Vagina (tissue), 2 donors: ENCODE measurements at places on chromosomes 7 and 10.

- H3K27me3 ChIP-seq = no peaks in the 10 kb centered on the region
- H3K36me3 ChIP-seq = no peaks in the 10 kb centered on the region
Observed at GRCh38 chr7:92641921-92642511, 51.8 kb upstream of the FAM133B start.

DNA sequence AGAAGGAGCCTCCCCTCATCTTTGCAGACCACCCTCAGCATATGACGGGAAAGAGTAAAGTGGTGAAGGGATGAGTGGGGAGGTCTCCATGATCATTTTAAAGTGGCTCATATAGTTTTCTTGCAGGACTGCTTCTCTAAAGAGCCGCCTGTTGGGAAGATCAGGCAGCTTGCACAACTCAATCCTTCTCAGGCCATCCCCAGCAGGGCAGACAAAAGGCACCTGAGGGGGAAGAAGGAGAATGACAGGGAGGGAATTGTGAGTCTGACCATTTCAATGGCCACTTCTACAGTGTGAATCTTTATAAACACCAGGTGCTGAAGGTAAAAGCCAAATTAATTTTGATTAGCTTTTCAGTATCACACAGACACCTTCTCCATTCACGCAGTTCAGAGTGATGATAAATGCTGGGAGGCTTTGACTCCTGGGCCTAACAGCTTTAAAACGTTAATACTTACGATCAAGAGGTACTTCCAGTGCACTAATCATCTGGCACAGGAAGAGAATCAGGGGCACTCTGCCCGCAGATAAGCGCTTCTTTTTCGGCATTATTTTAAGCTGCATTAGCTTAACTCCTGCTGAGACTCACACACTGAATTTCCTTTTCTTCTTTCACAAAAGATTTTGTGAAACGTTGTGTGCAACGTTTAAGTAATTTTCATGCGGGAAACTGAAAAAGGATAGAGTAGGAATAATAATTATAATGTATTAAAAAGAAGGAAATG, 109.5 kb upstream of the LAMB4 start:
- H3K4me1 ChIP-seq = no peaks in the 10 kb centered on the region
- H3K36me3 ChIP-seq = no peaks in the 10 kb centered on the region
- DNase-seq = no peak
- H3K27me3 ChIP-seq = no peaks in the 10 kb centered on the region
- H3K4me3 ChIP-seq = no peak overlapping the region
- no peak overlapping the region for H3K27ac ChIP-seq

GRCh38 chr10:1938317-1938716, 201.0 kb upstream of the ADARB2 start:
- no peak overlapping the region for H3K27ac ChIP-seq
- H3K4me1 ChIP-seq = no peaks in the 10 kb centered on the region
- no peak overlapping the region for H3K4me3 ChIP-seq
- no peaks in the 10 kb centered on the region for H3K36me3 ChIP-seq

DNA sequence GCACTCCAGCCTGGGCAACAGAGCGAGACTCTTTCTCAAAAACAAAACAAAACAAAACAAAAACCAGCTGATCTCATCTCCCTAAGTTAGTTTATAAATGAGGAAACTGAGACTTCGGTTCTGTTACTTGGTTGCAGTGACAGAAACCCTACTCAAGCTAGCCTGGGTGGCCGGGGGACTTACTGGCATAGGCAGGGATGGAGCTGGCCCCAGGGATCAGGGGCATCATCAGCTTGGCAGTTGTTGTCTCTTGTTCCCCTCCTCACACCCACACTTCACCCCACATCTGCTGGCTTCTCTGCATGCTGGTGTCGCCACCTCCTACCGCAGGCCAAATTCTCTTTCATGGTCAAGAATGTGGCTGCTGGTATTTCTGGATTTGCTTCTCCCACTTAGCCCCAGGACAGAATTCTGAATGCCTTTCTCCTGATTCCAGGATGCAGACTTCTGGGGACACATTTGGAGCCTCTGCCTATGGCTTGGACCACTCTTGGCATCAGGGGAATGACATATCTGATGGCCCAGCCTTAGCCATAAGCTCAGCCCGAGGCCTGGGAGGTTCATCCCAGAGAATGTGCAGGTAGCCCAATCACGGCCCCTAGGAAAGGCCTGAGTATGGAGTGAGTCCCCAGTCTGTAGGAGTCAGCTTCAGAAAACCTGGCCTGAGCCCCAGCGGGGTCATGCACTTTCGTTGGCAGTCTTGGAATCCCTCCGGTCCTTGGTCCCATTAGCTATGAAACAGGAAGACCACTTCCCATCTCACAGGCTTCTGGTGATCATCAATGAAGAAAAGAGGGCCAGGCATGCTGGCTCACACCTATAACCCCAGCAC, 41.6 kb upstream of the CTBP2 start:
- no peaks in the 10 kb centered on the region for H3K4me1 ChIP-seq
- no peaks in the 10 kb centered on the region for H3K36me3 ChIP-seq
- no peak overlapping the region for H3K27ac ChIP-seq
- H3K27me3 ChIP-seq = no peaks in the 10 kb centered on the region
- no peak for DNase-seq
- H3K4me3 ChIP-seq = no peak overlapping the region

- H3K27ac ChIP-seq = no peak overlapping the region
- H3K27me3 ChIP-seq = no peaks in the 10 kb centered on the region
- no peaks in the 10 kb centered on the region for H3K36me3 ChIP-seq
- DNase-seq = no peak
- H3K4me3 ChIP-seq = no peak overlapping the region
- no peaks in the 10 kb centered on the region for H3K4me1 ChIP-seq
Observed at GRCh38 chr7:14835384-14835783, 67.2 kb downstream of the DGKB start.

GRCh38 chr7:3200504-3200903, 100.5 kb upstream of the SDK1 start:
- no peak for DNase-seq
- no peaks in the 10 kb centered on the region for H3K4me1 ChIP-seq
- H3K27ac ChIP-seq = no peak overlapping the region
- H3K4me3 ChIP-seq = no peak overlapping the region

DNA sequence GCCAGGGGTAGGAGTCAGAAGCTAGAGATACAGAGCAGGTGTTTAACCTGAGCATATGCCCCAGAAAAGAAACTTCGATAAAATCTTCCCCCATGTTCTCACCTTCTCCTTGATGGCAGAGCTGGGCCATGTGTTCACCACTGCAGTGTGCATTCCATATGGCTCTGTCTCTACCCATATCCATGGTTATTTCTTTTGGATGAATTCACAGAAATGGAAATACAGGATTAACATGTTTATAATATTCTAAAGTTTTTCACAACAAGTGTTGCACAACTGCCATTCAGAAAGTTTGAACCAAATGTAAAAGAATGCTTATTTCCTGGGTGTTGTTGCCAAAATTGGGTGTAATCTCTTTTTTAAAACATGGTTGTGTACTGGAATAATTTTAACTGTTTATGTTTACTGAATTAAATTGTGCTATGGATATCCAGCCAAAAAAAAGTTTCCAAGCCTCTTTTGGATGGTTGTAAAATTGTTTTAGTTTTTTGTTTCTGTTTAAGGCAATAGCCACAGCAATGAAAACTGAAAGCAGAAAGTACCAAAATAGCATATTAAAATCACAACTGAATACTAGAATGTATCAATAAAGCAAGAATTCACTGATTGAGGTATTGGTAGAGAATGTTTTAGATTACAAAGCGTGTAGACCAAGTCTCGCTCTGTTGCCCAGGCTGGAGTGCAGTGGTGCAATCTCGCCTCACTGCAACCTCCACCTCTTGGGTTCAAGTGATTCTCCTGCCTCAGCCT, 19.9 kb upstream of the CCNY start:
- no peaks in the 10 kb centered on the region for H3K4me1 ChIP-seq
- no peak overlapping the region for H3K4me3 ChIP-seq
- H3K27ac ChIP-seq = no peak overlapping the region
- peaks cover 6% of the 10 kb centered on the region for H3K36me3 ChIP-seq

- no peaks in the 10 kb centered on the region for H3K36me3 ChIP-seq
- H3K4me3 ChIP-seq = no peak overlapping the region
- H3K4me1 ChIP-seq = peaks cover 9% of the 10 kb centered on the region
Observed at GRCh38 chr10:121243609-121244241, 354.5 kb downstream of the FGFR2 start.

- DNase-seq = no peak
- H3K36me3 ChIP-seq = no peaks in the 10 kb centered on the region
- H3K27me3 ChIP-seq = no peaks in the 10 kb centered on the region
- no peak overlapping the region for H3K4me3 ChIP-seq
- no peak overlapping the region for H3K27ac ChIP-seq
- H3K4me1 ChIP-seq = peaks cover 19% of the 10 kb centered on the region
Observed at GRCh38 chr7:102061354-102061945, 225.2 kb upstream of the SH2B2 start.

DNA sequence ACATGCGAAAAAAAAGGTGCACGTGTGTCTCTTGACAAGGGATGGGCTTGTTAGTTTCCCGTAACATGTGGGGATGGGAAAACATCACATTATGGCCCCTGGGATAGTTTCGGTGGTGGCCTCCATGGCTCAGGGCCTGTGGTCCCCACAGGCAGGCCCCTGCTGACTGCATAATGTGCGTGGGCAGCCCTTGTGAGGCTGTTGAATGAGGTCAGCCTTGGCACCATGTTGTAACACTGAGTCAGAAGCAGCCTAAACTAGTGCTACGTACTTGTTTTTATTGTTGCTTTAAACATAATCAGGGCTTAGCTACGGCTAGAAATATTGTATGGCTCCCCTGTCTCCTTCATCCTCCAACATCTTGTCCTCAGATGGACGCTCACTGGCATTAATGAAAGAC, 80.6 kb downstream of the BEND7 start:
- peaks cover 10% of the 10 kb centered on the region for H3K36me3 ChIP-seq
- H3K4me1 ChIP-seq = no peaks in the 10 kb centered on the region
- no peak overlapping the region for H3K4me3 ChIP-seq
- H3K27ac ChIP-seq = no peak overlapping the region
- no peaks in the 10 kb centered on the region for H3K27me3 ChIP-seq

- no peak overlapping the region for H3K27ac ChIP-seq
- peak; percentile 70 for DNase-seq
- H3K4me3 ChIP-seq = peak overlapping the region; percentile 9
- H3K27me3 ChIP-seq = peaks cover 23% of the 10 kb centered on the region
- peaks cover 38% of the 10 kb centered on the region for H3K4me1 ChIP-seq
- H3K36me3 ChIP-seq = no peaks in the 10 kb centered on the region
Observed at GRCh38 chr10:8044908-8045725, 9.4 kb upstream of the GATA3 start.

GRCh38 chr10:624605-625332, 64.7 kb downstream of the DIP2C start:
- H3K4me3 ChIP-seq = peak overlapping the region; percentile 18
- no peaks in the 10 kb centered on the region for H3K36me3 ChIP-seq
- peaks cover 50% of the 10 kb centered on the region for H3K4me1 ChIP-seq
- DNase-seq = no peak
- peak overlapping the region; percentile 72 for H3K27ac ChIP-seq
- H3K27me3 ChIP-seq = no peaks in the 10 kb centered on the region

DNA sequence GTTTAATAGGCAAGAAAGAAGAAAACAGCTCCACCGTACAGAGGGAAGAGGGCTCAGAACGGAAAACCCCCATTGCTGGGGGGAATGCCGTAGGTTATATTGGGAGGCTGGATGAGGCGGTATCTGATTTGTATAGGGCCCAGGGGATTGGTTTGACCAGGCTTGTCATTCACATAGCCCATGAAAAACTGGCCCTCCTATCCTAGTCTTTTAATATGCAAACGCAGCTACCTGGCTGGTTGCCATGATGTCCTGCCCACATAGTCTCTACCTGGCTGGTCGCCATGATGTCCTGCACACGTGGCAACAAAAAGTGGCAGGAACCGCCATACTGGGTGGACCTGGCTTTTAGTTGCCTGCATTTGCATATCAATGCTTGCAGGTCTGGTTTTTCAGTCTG, 84.7 kb downstream of the AUTS2 start:
- no peak overlapping the region for H3K4me3 ChIP-seq
- peaks cover 14% of the 10 kb centered on the region for H3K4me1 ChIP-seq
- no peak overlapping the region for H3K27ac ChIP-seq
- DNase-seq = no peak

DNA sequence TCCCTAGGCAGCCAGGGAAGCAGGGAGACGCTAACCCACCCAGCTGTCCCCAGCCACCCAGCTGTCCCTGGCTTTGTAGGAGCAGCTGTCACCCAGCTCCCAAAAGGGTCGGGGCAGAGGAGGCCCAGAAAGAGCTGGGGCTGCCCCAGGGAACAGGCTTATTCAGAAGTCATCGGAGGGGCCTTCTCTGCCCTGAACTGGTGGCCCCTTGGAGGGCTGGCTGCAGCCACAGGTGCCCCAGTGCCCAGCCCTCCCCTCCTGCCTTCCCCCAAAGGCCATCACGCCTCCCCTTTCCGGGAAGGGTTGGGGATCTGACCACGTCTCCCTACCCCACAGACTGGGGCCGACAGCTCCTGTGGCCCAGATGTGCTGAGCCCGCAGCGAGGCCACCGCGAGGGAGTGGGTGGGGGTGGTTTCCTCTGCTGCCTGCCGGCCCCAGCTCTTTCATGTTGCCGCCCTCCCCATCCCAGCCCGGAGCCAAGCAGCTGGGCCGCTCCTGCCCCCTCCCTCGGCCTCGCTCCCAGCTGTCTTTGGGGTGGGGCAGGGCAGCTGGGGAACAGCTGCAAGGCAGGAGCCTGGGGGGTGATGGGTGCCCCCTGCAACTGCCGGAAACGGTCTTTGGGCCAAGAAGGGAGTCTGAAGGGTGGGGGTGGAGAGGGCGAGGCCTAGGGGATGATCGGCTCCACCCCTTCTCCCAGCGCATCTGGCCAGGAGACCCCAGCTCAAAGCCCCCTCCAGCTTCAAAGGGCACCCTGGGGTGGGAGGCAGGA, 16.8 kb downstream of the TRIM8 start:
- H3K4me1 ChIP-seq = peaks cover 41% of the 10 kb centered on the region
- DNase-seq = no peak
- peaks cover 24% of the 10 kb centered on the region for H3K36me3 ChIP-seq
- H3K27ac ChIP-seq = peak overlapping the region; percentile 69
- H3K27me3 ChIP-seq = no peaks in the 10 kb centered on the region

GRCh38 chr7:151673216-151673615, 153.5 kb upstream of the RHEB start:
- H3K27ac ChIP-seq = no peak overlapping the region
- no peaks in the 10 kb centered on the region for H3K36me3 ChIP-seq
- peaks cover 3% of the 10 kb centered on the region for H3K4me1 ChIP-seq
- no peak overlapping the region for H3K4me3 ChIP-seq
- H3K27me3 ChIP-seq = no peaks in the 10 kb centered on the region

- DNase-seq = no peak
- H3K4me1 ChIP-seq = no peaks in the 10 kb centered on the region
- H3K36me3 ChIP-seq = no peaks in the 10 kb centered on the region
- H3K27me3 ChIP-seq = no peaks in the 10 kb centered on the region
Observed at GRCh38 chr10:59944339-59944935, 38.1 kb upstream of the CCDC6 start.

- H3K27ac ChIP-seq = no peak overlapping the region
- H3K36me3 ChIP-seq = peaks cover 25% of the 10 kb centered on the region
- peak; percentile 44 for DNase-seq
- H3K4me1 ChIP-seq = peaks cover 9% of the 10 kb centered on the region
Observed at GRCh38 chr7:99019523-99020412, 124.1 kb downstream of the SMURF1 start.

GRCh38 chr10:47449102-47449978, 34.6 kb downstream of the ANXA8 start:
- no peaks in the 10 kb centered on the region for H3K36me3 ChIP-seq
- no peaks in the 10 kb centered on the region for H3K27me3 ChIP-seq
- DNase-seq = no peak
- H3K27ac ChIP-seq = no peak overlapping the region
- no peak overlapping the region for H3K4me3 ChIP-seq
- no peaks in the 10 kb centered on the region for H3K4me1 ChIP-seq

GRCh38 chr10:99057936-99058690, 177.5 kb downstream of the HPSE2 start:
- DNase-seq = no peak
- no peak overlapping the region for H3K4me3 ChIP-seq
- no peaks in the 10 kb centered on the region for H3K36me3 ChIP-seq
